Heart left ventricle (tissue), 16 donors: ENCODE measurements at places on chromosomes 7 and 10.

DNA sequence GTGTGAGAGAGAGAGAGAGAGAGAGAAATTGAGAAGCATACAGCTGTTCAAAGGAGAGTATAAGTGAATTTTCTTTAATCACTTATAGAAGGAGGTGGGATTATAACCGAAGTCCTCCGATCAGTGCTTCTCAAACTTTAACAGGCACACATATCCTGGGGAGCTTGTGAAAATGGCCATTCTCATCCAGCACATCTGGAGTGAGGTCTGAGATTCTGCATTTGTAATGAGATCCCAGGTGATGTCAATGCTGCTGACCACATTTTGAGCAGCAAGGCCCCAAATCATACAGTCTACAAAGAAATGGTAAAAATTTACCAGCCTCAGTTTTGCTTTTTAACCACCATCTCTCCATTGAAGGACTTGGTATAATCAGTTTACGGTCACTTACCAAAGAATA is 219.0 kb downstream of the PTEN start:
- DNase-seq = no peak

- DNase-seq = no peak
Measured at GRCh38 chr7:129258649-129259389, 34.0 kb downstream of the AHCYL2 start.

DNA sequence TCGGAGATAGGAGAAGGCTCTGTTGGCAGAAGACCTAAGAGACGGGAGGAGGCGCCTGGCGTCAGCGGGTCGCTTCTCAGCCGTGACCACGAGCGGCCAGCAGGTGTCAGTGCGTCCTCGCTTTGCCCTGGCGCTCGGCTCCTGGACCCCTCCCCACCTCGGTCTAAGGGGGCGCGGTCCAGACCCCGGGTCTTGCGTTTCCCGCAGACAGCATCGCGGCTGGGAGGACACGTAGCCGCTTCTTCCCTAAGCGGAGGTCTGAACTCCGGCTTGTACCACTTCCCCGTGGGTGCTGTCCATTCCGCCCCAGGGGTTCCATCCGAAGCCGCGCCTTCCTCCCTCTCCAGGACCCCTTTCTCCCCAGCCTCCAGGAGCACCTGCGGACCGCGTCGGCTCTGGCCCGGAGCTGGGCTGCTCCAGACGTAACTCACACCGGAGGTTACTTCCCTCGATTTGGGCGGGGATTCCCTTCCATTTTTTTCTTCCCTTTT is 593 bp upstream of the ADRA2A start:
- peak; percentile 52 for DNase-seq

DNA sequence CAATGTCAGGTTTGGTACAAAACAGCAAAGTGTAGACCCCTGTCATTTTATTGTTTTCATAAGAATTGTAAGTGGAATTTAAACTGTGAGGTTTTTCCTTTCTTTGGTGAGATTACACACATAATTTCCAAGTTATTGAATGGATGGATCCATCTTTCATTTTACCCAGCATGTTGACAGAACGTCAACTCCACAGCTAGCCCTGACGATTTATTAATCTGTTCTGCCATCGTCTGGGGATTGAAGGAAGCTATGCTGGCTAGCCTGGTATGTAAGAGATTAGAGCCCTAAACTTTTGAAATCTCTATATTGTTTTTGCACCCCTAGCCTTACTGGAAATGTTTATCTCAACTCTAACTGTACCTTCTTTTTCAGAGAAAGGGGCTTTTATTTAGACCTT is 8.6 kb downstream of the WNT16 start:
- DNase-seq = no peak

DNA sequence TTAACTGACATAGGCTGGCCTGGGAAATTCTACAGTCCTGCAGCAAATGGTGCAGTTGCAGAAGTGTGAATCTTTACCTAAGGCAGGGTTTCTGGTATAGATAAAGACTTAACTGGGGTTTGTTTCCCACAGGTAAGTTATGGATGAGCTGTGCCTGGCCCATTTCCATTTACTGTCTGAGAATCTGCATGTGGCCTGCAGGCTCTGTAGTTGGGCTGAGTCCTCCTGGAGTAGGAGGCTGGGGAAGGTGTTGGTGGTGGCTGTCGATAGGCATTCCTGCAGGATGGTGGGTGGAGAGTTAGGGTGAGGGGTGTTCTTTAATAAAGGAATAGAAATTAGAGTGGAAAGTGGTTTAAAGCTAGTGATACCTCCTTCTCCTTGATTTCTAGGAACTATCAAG is 193.5 kb downstream of the AUTS2 start:
- no peak for DNase-seq

GRCh38 chr7:36860681-36861080 is 136.4 kb upstream of the AOAH start:
- DNase-seq = no peak

DNA sequence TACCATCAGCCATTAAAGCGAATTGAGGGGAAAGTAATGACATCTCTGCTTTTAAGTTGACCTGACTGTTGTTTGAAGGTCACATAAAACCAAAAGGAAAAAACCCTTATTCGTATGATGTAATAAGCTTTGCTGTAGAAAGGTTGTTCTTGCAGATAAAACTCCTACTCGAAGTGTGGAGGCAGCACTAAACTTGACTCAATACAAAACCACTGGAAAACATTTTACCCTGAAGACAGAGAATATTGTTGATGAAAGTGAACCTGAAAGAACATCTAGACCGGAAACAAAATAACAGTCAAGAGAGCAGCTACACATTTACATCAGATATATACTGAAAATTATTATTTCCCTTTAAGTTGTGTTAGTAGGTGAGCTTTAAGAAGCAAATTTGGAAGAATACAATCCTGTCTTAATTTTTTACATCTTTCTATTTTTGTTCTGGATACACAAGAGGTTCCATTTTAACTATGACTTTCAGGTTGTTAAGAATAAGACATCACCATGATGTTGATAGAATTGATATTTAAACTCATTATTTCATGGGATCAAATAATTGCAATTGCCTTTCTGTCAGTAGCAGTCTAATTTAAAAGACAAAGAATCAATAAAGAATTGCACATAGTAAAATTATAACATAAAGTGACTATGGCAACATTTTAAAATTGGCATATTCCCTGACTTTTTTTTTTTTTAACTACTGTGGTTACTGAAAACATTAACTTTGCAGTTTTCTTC is 6.4 kb downstream of the ETV1 start:
- no peak for DNase-seq

- DNase-seq = no peak
Measured at GRCh38 chr10:76218035-76218434, 786.6 kb downstream of the LRMDA start.

GRCh38 chr10:118290471-118290995 is 51.6 kb downstream of the FAM204A start:
- DNase-seq = no peak

DNA sequence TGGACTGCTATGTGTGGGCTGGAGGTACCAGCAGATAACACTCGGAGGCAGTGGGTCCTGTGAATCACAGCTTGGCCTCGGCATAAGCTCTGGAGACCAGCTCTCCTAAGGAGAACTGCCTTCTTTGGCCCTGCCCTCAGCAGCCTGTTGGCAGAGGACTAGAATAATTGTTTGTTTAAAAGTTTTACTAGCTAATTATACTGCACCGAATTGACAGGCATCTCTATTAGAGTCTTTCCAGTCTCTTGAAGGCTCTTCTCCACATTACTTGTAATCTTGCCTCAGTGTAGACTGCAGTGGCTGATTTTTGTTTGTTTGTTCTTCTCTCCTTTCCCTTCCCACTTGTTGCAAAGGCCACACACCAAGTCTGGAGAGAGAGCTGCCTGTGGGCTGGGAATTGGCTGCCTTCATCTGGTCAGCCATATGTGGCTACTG is 183.2 kb downstream of the AUTS2 start:
- DNase-seq = peak; percentile 48

DNA sequence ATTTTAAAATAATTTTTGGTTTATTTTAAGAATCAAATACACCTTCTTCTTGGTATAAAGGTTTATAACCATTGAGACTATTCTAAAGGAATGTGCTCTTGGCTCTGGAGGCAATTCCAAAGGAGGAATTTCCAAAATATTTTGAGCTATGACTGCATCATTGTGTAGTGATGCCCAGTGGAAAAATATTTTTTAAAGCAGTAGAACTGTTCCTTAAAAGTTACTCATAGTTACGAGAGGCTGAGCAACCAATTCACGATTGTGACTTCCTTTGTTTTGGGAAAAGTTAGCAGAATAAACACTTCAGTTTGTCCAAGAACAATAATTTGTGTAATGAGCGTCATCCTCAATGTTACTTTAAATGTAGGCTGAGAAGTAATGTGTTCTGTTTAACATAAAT is 233.6 kb downstream of the BAMBI start:
- DNase-seq = no peak

GRCh38 chr7:106312099-106312871 is 27.5 kb upstream of the NAMPT start:
- DNase-seq = no peak
